ENCODE measurements at places on chromosomes 11 and 22.

GRCh38 chr22:20466659-20467379 lies 28.8 kb downstream of the KLHL22 start:
- no peak for DNase-seq

- no peak for DNase-seq
Observed at GRCh38 chr22:22691716-22692701, 47.6 kb downstream of the GGTLC2 start.

DNA sequence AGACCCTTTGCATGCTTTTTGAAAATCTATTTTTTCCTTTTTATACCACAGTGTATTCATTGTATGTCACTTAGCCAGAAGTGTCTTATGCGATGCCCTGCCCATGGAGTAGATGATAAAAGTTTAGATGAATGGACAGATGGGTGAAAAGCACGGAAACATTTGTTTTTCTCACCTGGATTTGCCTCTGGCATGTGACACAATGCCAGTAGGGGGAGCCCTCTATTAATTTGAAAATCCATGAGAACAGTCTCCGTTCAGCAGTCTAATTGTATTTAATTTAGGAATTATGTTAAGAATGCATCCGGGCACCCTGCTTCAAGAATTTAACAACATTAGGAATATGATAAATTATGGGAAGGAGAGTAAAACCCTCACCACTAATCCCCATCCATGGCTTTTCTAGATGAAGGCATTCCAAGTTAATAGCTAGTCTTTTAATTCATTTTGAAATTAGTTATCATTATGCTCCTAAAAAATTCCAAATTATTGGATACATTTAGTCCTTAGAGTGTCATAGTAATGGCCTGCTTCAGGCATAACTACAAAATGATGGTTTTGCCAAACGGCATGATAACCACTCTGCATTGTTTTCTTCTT lies 55.3 kb upstream of the ALKBH3 start:
- DNase-seq, result no peak

- DNase-seq, result no peak
Observed at GRCh38 chr11:20458905-20459632, 71.6 kb downstream of the PRMT3 start.

DNA sequence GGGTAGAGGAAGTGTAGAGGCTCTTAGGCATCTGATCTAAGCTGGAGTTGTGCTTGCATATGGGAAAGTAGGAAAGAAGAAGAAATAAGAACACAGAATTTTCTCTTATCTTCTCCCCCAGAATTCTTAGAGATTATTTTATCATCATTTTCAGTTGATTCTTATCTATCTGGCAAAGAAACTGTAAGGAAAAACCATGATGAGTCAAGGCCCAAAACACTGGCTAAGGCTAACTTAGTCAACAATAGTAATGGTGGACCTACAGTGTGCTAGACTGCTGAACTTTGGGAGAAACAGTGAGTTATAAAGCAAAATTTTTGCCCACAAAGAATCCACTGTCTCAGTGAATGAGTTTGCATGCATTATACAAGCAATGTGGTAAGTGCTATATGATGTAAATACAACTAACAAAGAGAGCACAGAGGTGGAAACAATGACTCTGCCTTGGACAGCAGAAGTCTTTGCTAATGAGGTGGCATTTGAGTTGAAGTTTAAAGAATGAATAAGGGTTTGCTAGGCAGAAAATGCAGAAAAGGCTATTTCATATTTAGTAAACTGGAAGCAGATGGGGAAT lies 344.5 kb upstream of the PLET1 start:
- no peak for DNase-seq

DNA sequence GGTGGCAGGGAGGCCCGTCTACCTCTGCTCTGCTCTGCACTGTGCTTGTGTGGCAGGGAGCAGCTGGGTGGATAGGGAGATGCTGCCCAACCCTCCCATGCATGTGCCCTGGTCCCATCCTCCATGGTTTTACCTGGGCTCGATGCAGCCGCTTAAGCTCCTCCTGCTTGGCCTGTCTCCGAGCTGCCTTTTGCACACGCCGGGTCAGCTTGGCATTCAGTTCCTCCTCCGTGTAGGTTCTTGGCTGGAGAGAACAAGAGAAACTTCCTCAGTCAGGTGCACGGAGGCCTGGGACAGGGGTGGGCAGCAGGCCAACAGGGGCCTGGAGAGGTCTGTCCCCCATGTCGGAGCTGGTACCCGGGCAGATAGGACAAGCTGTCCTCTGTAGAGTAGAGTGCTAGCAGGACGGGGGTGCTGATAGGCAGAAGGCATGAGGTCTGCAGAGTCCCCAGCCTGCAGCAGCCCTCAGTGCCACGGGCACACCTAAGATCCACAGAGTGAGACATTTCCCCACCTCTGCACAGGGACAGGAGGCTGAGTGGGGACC lies 36.4 kb upstream of the BID start:
- no peak for DNase-seq

- no peak for DNase-seq
Observed at GRCh38 chr11:131606811-131607335, 236.5 kb downstream of the NTM start.

- DNase-seq, result no peak
Observed at GRCh38 chr11:21931436-21932101, 261.3 kb upstream of the ANO5 start.

DNA sequence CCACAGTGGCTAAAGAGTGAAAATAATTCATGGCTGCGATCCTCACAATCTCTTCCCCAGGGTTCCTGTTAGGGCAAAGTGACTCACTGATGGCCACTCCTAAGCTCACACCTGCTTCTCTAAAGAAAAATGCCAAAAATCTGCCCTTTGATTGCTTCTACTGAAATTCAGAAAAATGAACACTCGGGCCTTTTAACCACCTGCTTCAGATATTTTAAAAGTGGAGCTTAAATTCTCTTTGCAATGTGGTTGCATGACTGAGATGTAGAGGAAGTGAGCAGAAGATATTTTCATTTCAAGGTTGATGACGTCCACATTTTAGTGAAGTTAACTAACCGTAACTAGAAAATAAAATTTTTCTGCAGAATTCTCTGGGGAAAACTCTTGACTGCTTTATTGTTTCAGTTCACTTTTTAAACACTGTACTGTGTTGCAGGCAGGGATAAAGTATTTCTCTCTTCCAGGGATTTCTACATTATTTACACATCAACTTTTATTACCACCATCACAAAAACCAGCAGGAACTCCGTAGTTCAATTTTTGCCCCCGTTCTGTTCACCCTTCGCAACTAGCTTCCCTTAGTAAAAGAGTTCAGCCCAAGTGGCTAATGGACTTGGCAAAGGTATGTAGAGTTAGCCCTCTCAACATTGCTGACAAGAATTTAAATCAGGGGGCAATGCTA lies 8.5 kb downstream of the RAB30 start:
- DNase-seq, result no peak

GRCh38 chr22:40716116-40716515 lies 36.8 kb downstream of the MCHR1 start:
- no peak for DNase-seq

- no peak for DNase-seq
Observed at GRCh38 chr11:71284525-71285092, 32.2 kb upstream of the SHANK2 start.

GRCh38 chr22:19226428-19226827 lies 47.9 kb upstream of the SLC25A1 start:
- DNase-seq, result no peak
